ENCODE measurements at places on chromosomes 7 and 10.

DNA sequence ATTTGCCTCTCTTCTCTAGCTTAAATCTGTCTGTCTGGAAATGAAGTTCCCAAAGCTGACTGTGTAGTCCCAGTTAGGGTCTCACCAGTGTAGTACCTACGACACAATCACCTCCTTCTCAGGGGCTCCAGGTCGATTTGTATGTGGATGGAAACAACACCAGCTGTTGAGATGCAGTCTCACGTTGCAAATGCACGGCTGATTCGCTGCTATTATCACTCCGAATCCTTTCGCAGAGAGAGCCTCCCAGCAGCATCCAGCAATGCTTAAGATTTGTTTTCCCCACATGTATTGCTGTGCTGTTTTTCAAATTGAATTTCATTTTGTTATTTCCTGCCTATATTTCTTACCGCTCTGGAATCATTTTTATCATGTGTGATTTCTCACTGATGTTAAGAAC, 16.3 kb downstream of the VSTM4 start:
- peak; percentile 14 for DNase-seq

GRCh38 chr10:34815185-34816084, at the start of gene PARD3:
PARD3 (minus strand) TSS chr10:34815296; CDS start chr10:34814995, 301 bp downstream.
- no peak for DNase-seq

DNA sequence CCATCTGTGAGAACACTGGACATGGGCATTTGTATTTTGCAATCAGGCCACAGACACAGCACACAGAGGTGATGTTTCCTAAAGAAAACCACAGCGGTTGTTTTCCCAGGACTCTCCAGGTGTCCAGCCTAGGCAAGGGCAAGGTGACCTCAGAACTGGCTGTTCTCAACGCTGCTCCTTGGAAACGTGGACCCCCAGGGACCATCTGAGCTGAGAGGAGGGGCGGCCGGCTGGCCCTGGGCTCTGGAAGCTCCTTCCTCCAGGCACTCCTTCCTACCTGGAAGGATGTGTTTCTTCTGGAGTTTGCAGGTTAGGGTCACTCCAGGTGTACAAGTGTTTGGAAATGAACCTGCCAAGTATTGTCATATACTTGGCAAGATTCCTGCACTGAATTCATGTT, 103.1 kb downstream of the ADARB2 start:
- no peak for DNase-seq

GRCh38 chr10:77049896-77050295, 587.7 kb downstream of the KCNMA1 start:
- DNase-seq: no peak

DNA sequence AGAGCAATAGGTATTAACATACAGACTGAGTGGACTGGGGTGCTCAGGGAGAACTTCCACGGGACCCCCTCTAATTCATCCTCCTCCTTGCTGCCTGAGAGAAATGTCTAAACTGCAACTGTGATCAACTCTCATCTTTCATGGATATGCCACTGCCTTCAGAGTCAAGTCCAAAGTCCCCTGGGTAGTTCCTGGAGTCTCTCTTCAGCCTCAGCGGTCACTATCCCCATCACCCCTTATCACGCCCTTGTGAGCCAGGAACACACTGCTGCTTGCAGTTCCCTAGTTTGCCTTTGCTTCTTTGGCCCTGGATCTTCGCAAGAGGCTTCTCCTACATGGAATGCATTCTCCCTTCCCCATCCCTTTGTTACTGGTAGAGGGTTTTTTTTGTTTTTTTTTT, 58.7 kb upstream of the AUTS2 start:
- peak; percentile 22 for DNase-seq

- DNase-seq: no peak
Observed at GRCh38 chr7:122136639-122137245, 7.3 kb downstream of the AASS start.

- no peak for DNase-seq
Observed at GRCh38 chr7:33986951-33987947, 81.9 kb downstream of the BMPER start.

DNA sequence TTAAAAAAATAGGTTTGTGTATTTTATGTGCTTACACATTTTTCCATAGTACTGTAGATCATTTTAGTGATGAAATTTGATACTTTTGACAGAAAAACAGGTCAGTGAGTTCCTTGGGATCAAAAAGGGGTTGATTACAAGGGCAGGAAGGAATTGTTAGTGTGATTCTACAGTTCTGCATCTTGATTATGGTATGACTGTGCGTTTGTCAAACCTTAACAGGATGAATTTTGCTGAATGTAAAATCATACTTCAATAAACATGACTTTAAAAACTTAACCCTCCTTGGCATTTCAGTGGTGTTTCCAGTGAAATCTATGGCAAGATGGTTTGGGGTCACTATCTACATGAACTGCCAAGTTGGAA, 35.6 kb upstream of the TOMM7 start:
- DNase-seq: no peak

DNA sequence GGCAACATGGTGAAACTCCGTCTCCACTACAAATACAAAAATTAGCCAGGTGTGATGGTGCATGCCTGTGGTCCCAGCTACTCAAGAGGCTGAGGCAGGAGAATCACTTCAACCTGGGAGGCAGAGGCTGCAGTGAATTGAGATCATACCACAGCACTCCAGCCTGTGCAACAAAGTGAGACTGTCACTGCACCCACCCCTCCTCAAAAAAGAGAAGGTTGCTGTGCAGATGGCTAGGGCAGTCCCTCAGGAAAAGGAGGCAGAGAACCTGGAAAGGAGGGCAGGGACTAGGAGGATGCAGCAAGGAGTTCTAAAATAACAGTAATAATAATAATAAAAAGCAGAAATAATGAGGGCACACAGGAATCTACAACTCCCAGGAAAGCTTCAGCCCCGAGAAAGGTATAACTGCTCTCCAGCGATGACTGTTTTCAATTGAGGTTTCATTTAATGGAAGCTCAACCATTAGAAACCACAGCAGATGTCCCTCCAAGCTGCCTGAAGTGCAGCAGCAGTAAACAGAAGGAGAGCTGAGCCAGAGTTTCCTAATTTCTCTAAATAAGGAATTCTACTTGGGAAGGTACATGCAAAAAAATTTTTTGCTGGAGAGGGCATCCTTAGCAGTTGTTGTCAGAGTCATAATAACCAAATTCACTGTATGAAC, 326.5 kb downstream of the GATA3 start:
- DNase-seq: no peak

GRCh38 chr7:70726951-70727378, 405.0 kb upstream of the GALNT17 start:
- no peak for DNase-seq

Measured in coronary artery (tissue), 2 donors.